ENCODE measurements at places on chromosomes 6 and 20.
A peak's percentile ranks its signal among the peaks of the same experiment; 100 is the strongest.

DNA sequence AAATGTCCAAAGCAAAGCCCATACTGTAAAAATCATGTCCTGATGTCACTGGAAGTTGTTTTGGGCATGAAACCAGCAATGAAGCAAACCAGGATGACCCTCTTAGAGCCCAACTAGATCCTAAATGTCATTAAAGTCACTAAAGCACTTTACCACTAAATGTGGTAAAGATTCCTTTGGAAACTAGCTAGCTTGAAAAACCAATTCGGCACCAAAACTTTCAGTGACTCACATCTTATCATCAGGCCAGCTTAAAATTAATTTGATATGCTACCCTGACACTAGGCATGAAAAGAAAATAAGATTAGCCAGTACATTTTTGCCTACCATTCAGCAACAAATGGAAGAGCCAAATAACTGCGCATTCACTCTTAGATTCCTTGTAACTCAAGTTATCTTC is 145.8 kb downstream of the PACRG start:
- DNase-seq: no peak

GRCh38 chr20:16596991-16597390 is 23.7 kb upstream of the KIF16B start:
- no peak for DNase-seq

DNA sequence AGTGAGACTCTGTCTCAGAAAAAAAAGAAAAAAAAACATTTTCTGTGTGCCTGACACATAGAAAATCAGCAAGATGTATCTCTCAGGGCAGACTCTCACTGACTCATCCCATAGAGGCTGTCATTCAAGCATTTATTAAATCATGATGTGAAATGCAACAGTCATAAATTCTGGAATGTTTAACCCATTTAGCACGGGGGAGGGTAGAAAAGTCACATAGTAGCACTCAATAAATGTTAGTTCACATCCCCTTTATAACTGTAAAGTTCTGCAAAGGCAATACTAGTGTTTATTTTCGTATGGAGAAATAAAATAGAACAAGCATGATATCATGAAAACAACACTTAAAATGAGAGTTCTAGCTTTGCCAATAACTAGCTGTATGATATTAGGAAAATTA is 15.5 kb upstream of the CARMIL1 start:
- no peak for DNase-seq

GRCh38 chr20:64131406-64131805 is 24.0 kb upstream of the NPBWR2 start:
- DNase-seq: no peak

- no peak for DNase-seq
Observed at GRCh38 chr20:61387204-61387953, 135.3 kb downstream of the CDH4 start.

- no peak for DNase-seq
Observed at GRCh38 chr6:142853244-142854180, 91.5 kb downstream of the HIVEP2 start.

GRCh38 chr6:162056745-162057144 is 670.8 kb downstream of the PRKN start:
- no peak for DNase-seq

GRCh38 chr6:169249057-169249456 is 4.6 kb downstream of the THBS2 start:
- DNase-seq: no peak

DNA sequence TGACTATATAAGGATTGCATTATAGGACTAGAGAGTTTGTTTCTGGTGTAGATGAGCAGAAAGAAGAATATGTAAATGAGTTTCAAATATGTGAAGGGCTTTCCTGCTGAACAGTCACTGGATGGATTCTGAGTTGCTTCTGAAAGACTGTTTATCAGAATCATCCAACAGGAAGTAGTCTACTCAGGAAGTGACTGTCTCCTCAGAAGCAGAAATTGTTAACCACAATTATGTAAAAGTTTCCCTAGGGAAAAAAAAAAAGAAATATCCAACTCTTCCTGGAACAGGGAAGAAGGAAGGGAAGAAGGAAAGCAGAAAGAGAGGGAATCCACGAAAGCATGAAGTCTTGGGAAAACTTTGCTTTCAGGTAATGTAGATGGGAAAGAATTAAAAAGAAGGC is 138.9 kb downstream of the TENT5A start:
- DNase-seq: no peak

DNA sequence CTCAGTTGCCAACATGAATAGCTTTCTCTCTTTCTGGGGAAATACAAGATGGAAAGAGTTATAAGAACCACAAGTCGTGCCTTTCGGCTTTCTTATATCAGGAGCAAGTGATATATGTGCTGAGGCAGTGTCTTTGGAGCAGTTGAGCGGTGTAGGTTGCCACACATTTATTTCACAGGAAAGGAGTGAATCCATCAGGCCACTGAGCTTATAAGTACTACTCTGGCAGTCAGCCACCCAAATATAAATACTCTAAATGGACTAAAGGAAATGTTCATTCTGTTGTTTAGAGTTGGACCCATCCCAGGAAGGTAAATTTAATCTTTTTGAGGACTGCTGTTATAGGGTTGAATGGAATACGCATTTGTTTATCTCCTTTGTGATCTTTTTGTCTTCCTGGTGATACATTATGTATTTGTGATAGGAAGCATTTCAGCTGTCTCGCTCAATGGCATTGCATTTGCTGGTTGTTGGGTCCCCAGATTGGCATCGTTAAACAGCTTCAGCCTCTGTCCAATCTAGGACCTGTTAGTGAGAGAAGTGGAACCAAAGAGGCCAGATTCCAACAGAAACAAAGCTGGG is 139.7 kb downstream of the SOBP start:
- DNase-seq: peak; percentile 8

- no peak for DNase-seq
Observed at GRCh38 chr6:155491421-155491820, 35.8 kb upstream of the NOX3 start.

DNA sequence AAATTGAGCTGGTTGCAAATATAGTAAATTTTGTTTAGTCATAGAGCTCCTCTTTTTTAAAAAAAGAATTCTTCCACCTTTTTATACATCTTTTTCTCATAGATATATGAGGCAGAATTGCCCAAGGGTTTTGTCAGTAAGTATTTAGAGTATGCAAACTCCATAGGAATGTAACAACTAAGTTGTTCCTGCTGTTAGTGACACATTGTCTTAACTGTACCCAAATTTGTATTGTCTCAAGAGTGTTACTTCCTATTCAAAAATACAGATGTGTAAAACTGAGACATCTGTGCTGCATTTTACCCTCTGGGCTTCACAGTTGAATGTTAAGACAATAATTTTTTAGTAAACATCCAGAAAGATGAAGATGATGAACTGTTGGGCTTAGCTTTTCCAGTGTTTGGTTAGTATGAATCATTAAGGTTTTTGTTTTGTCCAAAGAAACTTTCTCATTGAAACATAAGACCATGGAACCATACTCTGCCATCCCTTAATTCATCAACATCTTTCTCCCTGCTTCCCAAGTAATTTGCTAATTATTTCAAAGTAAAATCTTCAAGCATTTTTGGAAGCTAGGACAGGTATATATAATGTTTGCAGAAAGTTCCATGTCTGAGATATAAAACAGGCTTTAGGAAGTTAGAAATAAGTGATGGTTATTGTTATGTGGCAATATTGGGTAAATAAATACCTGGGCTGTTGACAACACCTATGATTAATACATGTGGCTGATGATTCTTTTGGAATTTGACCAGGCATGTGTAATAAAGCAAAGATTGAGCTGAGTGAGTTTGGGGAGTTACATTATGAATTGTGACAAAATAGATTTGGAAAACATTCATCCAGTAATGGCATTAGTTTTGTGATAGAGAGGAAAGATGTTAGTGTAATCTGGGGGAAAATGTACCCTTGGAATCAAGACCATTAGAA is 11.2 kb downstream of the OGFRL1 start:
- DNase-seq: no peak

DNA sequence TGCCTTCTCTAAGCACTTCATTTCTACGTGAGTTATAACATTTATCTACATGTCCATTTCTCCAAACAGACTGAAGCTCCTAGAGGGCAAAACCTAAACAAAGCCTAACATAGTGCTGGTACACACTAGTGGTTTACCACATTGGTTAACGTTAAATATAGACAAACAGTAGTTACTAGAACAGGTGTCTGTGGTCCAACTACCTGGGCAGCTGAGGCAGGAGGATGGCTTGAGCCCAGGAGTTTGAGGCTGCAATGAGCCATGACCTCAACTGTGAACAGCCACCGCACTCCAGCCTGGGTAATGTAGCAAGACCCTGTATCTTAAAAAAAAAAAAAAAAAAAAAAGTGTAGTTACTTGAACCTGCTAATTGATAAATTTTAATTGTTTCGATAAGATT is 26.5 kb downstream of the PTPRK start:
- no peak for DNase-seq

DNA sequence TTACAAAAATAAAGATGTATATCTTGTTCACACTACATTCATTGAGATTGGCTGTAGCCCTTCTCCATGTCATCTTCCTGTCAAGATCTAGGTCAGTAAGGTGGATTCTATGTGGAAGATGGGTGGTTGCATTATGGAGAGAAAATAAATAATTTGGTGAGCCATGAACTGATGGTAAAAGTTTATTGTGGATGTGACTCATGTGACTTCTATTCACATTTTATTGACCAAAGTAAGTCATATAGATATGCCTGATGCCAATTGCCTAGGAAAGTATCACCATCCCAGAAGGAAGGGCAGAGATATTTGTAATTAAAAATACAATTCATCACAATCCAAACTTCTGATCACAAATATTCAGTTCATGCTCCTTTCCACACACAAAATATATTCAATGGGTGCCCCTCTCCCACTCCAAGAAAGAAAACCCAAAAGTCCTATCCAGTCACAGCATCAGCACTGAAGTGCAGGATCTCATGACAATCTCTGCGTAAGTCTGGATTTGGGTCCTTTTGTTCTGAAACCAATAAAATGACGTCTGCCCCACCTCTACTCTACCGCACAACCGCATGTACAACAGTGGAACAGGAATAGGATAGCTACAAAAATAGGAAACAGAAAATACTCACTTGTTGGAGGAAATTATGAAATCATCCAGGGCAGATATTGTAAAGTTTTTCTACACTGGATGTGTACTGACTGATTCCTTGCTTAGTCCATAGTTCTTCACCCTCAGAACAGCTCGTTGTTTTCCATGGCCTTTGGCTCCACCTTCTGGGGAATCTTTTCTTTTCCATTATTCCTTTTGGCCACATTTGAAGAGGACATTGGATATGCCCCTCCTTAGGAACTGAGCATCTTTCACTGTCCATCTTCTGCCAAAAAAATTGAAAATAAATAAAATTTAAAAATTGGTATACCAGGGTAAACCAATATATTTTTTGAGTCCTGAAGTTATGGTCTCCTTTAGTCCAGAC is 16.1 kb upstream of the SLC17A3 start:
- no peak for DNase-seq

- no peak for DNase-seq
Observed at GRCh38 chr20:37007898-37008649, 56.6 kb upstream of the SAMHD1 start.

DNA sequence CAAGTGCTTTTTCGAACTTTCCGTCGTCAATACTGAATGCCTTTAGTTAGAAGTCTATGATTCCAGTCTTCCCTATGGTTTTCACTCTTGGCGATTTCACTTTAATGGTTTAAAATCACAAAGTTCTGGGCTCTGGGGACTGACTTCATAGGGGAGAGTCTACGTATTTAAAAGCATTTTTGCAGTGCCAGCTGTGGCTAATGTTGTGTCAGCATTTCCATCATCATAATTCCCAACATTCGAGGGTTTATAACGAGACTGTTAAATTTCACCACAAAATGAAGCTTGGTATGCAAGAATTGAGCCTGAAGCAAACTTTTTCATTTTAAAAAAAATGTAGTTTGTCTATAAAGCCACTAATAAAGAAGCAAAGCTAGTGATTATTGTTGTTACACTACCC is 242.7 kb downstream of the SOX4 start:
- DNase-seq: no peak

DNA sequence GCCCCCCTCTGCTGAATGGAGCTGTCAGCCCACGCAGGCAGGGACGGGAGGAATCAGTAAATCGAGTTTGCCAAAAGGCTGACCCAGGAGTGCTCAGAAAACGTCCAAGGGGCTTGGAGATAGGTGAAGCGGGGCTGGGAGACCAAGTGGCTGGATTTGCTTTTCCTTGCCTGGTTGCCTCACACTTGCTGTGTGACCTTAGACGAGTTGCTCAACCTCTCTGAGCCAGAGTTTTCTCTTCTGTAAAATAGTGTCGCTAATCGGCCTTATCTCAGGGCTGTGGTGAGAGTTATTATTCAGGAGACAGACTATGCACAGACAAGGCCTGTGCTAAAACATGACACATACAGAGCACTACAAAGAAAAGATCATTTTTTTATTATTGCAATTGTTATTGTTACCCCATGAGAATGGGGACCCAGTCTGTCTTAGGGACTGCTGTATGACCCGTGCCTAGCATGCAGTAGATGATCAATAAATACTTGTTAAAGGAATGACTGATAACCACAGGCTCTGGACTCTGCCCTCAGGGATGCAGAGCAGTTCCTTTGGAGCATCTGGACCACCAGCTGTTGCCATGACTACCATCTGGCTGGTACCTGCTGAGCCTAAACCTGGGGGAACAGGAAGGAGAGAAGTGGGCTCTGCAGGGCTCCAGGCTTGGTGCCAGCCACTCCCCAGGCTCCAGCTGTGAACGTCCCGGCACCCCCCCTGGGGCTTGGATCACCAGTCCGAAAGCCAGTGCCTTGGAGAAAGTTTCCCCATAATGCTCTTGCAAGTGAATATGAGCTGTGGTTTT is 901 bp downstream of the KCNK15 start:
- no peak for DNase-seq

GRCh38 chr6:91213229-91213901 is 626.5 kb upstream of the MAP3K7 start:
- DNase-seq: no peak

GRCh38 chr6:141618180-141618581 is 514.5 kb upstream of the GJE1 start:
- no peak for DNase-seq

DNA sequence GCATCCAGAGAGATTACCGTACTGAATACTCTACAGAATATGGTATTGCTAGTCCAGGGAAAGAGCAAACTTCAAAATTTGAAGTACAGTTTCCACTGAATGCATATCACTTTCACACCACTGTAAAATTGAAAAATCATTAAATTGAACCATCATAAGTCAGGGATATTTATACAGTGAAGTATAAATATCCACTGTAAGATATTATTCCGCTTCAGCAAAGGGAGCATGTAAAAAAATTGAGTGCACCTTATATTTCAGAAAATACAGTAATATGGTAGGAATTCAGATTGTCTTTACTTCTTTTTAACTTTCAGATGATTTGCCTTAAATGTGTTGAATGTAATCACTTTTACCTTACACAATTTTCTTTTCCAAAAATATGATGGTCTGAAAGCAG is 60.9 kb upstream of the TXNDC5 start:
- DNase-seq: no peak

GRCh38 chr20:50304923-50305635 is 114.4 kb downstream of the CEBPB start:
- DNase-seq: no peak

DNA sequence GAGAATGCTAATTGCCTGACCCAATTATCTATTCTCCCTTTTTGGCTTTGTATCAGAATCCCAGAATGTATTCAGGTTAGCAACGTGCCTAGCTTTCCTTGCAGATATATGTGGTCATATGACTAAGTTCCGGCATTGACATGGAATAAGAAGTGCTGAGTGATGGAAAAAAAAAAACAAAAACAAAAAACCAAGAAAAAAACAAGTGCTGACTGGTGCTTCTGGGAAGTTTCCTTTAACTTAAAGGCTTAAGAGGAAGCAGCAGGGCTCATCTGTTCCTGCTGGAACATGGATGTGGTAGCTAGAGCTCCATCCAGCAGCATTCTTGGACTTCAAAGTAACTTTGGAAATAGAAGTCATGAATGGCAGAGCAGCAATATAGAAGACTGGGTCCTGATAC is 10.4 kb upstream of the RPF2 start:
- DNase-seq: no peak

All from NCI-H1436 treated with DMSO at 0.1 percent for 48 hours (cell line).